Heart left ventricle (tissue), 16 donors: ENCODE measurements at places on chromosomes 3 and 15. TPM values are rescaled to one million over a fixed set of nuclear protein-coding genes. Genes with fewer than 3 reads are reported as not detected.

Gene ZNF660
- 0.28 TPM for total RNA-seq

Gene SLC12A1
- total RNA-seq: not detected

Gene MKRN2OS
- total RNA-seq: 1.1 TPM

Gene KLHL40
- total RNA-seq: 5.6 TPM

Gene STRIT1
- total RNA-seq: 0.37 TPM

Gene ASB14
- 3.7 TPM for total RNA-seq

Gene ADCY5
- total RNA-seq: 167 TPM

Gene CPNE9
- total RNA-seq: not detected

Gene POLQ
- 0.13 TPM for total RNA-seq

Gene SV2B
- 23.5 TPM for total RNA-seq

Gene MYLK
- total RNA-seq: 11.9 TPM

Gene GOLGA8M
- total RNA-seq: 0.88 TPM

Gene CLEC3B
- 131 TPM for total RNA-seq

Gene AHSG
- not detected for total RNA-seq

Gene MNS1
- total RNA-seq: 1.5 TPM

Gene GP5
- total RNA-seq: not detected

Gene GALNT15
- 4.9 TPM for total RNA-seq

Gene WDR93
- not detected for total RNA-seq

Gene ADPRH
- total RNA-seq: 13.9 TPM

Gene ROPN1
- total RNA-seq: not detected

Gene GRM2
- total RNA-seq: 0.59 TPM

Gene CSPG5
- 0.86 TPM for total RNA-seq

Gene ZKSCAN7
- 2.3 TPM for total RNA-seq

Gene NMB
- total RNA-seq: 2.8 TPM

Gene CGNL1
- 23.7 TPM for total RNA-seq

Gene COLQ
- total RNA-seq: 3.4 TPM
